Type B pancreatic cell (in vitro differentiated cells): ENCODE measurements at places on chromosomes 5 and 9.

GRCh38 chr5:98510143-98510985, 263.1 kb upstream of the RGMB start:
- DNase-seq, result no peak

- DNase-seq, result no peak
Measured at GRCh38 chr9:2158766-2159430, 143.8 kb downstream of the SMARCA2 start.

DNA sequence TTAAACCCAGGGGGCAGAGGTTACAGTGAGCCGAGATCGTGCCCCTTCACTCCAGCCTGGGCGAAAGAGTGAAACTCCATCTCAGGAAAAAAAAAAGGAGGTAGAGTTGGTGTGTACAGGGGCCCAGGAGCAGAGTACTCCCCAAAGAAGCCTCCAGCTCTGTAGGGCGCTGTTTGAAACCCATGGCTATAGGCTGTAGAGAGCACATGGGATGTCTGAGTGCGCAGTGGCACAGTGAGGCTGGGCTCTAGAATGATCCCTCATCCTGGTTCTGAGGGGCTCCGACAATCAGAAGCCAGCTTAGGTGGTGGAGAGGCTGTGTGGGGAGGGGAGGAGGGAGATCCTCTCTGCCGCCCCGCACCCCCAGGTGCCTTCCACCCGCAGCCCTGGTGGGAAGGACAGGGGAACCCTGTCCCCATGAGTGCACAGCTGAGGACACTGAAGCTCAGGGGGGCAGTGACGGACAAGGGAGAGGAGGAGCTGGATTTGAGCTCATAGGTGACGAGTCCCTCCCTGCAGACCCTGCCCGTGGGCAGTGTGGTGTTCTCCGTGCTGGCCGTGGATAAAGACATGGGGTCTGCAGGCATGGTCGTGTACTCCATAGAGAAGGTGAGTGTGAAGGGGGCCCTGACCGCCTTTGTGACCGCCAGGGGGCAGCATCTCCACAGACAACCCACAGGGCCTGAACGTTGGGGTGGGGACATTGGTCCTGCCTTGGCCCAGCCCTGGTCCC, 24.6 kb downstream of the CDHR2 start:
- DNase-seq, result peak; percentile 76

GRCh38 chr5:138748630-138749081, 4.6 kb upstream of the CTNNA1 start:
- no peak for DNase-seq

DNA sequence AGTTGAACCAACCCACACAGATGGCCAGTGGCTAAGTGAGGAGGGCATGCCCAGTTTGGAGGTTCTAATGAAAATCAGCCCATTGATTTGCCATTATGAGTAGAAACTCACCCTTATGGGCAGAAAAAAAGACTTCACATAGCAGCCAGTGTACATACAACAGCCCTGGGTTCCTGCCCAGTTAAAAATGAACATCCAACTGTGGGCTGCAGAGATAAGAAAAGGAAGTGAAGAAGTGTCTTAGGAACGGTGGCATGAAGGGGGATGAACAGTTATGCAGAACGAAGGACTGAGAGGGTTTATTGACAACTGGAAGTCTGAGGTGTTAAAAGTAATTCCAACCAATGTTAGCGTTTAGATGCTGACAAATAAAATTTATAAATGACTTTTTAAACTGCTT, 118.4 kb downstream of the MARCHF3 start:
- no peak for DNase-seq

DNA sequence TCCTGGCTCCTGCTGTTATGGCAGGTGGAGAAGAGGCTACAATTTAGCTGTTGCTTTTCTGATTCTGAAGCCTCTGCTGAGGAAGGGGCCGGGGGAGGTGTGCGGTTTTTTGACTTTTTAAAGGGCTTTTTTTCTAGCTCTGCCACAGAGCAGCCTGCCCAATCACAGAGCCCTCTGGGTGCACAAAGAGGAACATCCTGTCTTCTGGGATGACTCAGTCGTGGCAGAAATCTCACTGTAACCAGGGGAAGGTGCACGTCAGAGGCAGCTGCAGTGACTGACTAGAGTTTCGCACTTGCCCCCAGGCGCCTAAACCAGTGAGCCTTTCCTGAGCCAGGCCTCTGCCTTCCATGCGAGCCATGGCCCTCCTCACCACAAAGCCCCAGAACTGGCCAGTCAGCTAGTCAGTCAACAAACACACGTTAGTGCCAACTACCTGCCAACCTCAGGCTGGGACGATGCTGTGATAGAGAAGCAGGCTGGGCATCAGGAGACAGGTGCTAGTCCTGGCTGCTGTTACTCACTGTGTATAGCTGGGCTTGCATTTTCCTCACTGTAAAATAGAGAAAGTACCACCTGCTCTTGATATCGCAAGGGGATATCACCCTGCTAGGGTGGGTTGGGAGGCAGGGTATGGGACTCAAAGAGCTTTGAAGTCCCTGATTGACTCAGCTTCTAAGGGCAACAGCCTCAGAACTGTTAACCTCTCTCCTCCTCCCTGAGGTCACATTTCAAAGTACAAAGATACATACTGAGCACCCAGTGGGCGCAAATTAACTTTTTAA, 2.2 kb downstream of the AKNA start:
- DNase-seq, result no peak

GRCh38 chr9:85041466-85042137, 372.1 kb downstream of the NTRK2 start:
- no peak for DNase-seq

DNA sequence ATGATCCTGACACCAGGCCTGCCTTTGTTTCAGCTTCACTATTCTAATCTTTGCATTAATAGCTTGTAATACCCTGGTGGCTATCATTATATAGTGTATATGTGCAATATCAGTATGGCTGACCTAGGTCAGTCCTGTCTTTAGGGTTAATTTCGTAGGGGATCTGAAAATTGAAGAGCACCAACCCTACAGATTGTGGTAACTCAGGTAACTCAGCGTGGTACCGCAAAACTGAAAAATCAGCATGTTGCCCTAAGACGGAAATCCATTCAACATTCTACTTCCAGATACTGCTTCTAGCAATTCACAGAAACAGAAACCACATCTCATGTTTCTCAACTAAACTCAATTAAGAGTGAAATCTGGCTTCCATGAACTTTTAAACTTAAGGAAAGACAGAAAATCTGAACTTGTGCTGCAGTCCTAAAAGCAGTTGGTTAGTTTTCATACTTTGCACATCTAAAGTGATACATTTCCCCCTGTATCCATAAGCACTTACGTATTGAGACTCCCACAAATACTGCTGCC, 78.3 kb downstream of the FNIP1 start:
- no peak for DNase-seq

DNA sequence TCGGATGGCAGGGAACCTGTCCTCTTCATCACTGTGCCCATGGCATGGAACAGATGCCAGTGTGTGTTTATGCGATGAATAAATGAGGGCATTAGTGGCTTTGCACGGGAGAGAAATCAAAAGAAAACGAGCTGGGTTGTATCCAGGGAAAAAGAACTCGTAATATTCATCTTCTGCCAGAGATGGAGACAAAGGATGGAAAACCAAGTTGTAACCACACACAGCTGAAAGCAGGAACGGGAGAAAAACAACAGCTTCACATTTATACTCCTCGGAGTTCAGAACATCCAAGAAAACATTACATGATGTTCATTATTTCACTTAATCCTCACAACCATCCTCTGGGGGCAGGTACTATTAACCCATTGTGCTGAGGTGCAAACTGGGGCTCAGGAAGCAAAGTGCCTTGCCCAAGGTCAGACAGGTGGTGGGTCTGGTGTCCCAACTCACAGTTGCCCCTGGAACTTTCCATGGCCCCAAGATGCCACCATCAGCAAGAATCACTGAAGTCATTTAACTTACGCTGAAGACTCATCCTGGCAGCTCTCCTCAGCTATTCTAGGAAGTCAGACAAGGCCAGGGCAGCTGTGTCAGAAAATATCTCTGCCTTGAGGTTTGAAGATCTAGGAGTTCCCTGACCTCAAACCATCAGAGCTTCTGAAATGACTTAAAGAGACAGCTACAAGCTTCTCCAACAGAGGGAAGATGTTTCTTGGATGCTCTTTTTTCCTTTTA, 250.4 kb downstream of the NSG2 start:
- DNase-seq, result peak; percentile 7

DNA sequence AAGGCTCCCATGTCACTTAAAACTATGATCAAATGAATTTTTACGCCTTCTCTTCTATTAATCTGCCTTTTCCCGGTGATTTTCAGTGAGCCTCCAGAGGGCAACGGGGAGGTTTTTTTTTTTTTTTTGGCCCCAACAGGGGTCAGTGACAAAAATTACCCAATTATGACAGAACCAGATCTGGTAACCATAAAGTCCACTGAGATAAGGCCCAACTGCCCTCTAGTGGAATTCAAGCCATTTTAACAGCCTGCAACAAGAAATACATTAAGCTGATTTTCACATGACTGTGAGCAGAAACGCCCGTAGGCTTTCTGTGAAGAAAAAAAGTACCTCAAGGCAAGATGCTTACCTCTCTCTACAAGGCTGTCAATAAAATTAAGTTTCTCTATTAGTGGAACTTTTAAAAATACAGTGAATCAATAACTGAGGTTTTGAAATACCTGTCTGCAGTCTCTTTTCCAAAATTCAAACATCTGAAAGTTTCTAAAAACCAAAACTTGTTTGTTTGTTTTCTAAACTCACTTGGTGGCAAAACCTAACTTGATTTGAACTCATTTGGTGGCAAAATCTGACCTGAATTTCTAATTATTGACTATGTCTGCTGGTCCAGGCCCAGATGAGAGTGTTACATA, 49.7 kb upstream of the FST start:
- no peak for DNase-seq

DNA sequence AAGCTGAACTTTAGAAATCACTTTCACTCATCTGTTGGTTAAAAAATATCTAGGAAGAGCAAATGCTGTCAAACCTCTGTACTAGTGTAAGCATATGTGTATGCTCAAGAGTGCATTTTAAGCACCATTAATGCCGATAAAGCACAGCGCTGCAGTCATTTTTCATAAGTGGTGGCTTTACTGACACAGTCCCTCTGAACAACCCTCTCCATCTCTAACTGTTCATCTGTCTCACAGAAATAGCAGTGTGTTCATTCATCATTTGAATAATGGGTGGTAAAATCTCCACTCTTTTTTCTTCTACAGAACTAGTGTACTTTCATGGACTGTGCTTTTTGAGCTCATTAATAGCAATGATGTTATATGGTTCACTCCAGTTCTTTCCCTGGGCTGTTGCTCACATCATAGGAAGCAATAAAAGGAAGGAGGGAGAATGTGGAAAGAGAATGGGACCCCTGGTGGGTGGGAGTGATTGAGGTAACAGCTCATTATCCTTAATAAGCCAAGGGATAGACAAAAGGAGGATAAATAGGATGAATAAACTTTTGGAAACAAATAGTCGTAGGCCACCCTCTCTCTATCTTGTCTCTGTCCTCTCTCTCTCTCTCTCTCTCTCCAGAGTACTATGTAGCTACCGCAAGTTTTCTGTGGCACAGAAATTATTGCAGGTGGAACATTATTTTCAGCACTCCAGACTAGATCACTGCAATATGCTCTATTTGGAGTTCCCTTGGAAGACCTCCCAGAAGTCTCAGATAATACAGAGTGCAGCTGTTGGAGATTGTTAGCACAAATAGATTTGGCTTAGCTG, 117.9 kb upstream of the PRDM9 start:
- DNase-seq, result no peak

GRCh38 chr9:92780206-92780605, 15.6 kb upstream of the BICD2 start:
- no peak for DNase-seq

- no peak for DNase-seq
Measured at GRCh38 chr9:120730654-120731514, 16.6 kb upstream of the MEGF9 start.

GRCh38 chr9:75148561-75148960, 60.2 kb downstream of the OSTF1 start:
- DNase-seq, result no peak

DNA sequence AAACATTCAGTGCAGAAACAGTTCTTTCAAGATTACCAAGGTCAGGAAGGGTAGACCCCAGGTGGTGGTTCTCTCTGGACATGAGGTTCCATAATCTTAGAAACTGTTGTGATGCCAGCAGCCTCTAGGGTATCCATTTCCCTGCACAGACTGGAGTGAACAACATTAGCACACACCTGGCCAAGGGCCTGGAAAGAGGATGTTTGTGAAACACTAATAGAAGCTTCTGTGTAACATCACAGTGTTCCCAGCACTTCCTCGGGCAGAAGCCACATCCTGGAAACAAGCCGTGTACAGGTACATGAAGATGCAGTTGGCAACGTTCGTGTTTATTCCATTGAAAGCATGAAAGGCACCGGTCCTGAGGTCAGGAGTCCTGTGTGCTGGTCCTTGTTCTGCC, 598.2 kb upstream of the KLF4 start:
- no peak for DNase-seq

- peak; percentile 95 for DNase-seq
Measured at GRCh38 chr9:33167084-33167971, at the start of gene B4GALT1. TSS of gene B4GALT1 (minus strand) at chr9:33167336. CDS start at chr9:33167169, 167 bp downstream.

GRCh38 chr5:154217462-154217861, 26.9 kb downstream of the GALNT10 start:
- no peak for DNase-seq

- DNase-seq, result no peak
Measured at GRCh38 chr5:61313960-61314681, 17.9 kb upstream of the ZSWIM6 start.

DNA sequence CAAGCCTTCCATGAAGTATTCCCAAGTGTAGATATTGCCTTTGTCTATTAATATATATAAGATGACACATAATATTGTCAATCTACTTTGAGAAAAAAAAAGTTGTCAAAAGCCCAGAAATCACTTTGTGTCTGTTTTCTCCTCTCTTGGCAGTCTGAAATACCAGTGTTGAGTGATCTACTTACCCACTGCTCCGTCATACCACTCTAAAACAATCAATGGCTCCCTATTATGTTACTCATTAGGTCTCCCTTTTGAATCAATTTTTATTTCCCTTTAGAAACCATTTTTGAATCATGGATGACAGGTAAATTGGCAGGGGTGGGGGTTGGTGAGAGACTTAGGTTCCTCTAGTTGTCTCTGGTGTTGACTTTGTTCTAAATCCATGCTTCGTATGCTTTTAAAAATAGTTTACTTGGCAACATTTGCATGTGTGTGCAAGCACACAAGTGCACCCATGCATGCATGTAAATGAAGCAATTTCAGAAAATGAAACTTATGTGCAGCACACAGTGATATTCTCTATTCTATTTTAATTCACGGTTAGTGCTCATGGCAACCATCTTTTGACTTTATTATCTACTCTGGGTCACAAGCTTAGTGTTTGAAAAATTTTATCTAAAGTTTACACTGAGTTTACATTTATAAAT, 378.9 kb downstream of the RAB3C start:
- DNase-seq, result no peak

DNA sequence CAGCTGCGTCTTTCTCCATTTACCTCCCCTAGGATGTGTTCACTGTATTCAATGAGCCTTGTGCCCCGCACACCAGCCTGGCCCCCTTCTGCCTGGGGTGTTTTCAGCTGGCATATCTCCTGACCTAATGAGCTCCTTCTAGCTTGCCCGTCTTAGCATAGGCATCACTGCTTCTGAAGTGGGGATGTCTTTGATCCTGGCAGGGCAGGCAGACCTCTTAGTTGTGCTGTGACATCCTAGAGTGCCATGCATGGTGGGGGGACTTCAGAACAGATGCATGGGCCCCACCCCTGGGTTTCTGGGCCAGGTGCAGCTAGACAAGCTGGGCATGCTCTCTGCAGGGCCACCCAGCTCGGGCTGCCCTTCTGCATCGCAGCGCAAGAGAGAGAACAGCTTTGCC, 172.7 kb downstream of the GADD45G start:
- DNase-seq, result no peak

- no peak for DNase-seq
Measured at GRCh38 chr5:74892921-74893320, 26.7 kb upstream of the FAM169A start.

- no peak for DNase-seq
Measured at GRCh38 chr5:73280386-73280785, 107.4 kb downstream of the TMEM174 start.

- no peak for DNase-seq
Measured at GRCh38 chr5:76544268-76544926, 78.8 kb downstream of the F2RL2 start.
